Lung microvascular endothelial cell (primary cell): ENCODE measurements at places on chromosomes 2 and 18. TPM values are rescaled to one million over a fixed set of nuclear protein-coding genes. Genes with fewer than 3 reads are reported as not detected.

Gene DNAJC5G
- 0.44 and 1.4 TPM in 2 replicates for total RNA-seq

Gene DIPK1C
- total RNA-seq = not detected in 2 replicates

Gene ZNF516
- 9.8 and 12.7 TPM in 2 replicates for total RNA-seq

Gene NT5DC4
- total RNA-seq = not detected in 2 replicates

Gene DYSF
- 48.8 and 96.5 TPM in 2 replicates for total RNA-seq

Gene ODC1
- 35.5 and 47.3 TPM in 2 replicates for total RNA-seq

Gene TLX2
- total RNA-seq = not detected in 2 replicates
